ENCODE measurements at places on chromosomes 3 and 15.

DNA sequence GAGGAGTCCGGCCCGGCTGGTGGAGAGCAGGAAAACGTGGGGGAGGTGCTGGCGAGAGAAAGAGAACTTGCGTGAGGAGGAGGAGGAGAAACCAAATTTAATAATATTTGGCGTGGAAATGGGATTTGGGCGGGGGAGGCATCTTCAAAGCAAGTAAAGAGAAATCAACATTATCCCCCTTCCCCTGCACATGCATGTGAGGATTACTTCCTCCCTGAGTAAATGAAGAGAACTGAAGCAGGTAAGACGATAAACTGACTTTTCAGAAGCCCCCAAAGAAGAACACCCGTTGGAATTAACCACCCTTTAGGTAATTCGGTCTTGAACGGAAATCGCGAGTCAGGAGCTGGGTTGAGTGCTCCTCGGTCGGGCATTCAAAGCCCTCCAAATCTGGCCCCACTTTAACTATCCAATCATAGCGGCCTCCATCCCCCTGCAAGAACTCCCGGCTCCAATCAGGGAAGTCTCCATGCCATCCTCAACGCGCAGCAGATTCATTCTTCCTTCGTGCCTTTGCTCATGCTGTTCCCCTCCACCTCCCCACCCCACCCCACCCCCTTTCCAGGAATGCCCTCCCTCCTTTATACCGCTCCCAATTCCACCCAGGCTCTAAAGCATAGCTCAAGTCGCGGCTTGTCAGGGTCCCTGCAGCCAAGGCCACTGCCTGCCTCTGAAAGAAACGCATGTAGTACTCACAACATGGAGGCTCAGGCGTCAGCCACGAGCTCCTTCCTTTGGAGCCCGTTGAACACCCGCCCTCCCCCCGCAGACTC lies 545 bp upstream of the RFX7 start:
- peak; percentile 72 for DNase-seq

GRCh38 chr3:171829841-171830517 lies 13.2 kb upstream of the TMEM212 start:
- DNase-seq: no peak

GRCh38 chr3:183434503-183434902 lies 6.1 kb upstream of the MCF2L2 start:
- DNase-seq: no peak

DNA sequence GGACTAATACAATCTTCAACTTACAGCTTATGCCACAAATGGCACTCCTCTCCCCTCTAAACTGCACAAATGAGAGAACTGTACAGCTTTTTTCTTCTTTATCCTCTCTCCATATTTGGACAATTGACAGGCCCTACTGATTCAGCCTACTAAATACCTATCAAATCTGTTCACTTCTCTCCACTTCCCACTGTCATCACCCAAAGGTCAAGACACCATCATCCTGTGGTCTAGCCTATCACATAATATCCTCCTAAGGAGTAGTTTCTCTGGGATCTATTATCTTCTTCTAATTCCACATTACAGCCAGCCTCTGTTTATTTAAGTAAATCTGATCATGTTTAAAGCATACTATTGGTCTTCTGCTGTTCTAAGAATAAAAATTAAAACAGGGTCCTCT lies 33.0 kb upstream of the SLC12A8 start:
- DNase-seq: no peak

GRCh38 chr3:67531181-67532101 lies 123.0 kb downstream of the SUCLG2 start:
- DNase-seq: no peak

- no peak for DNase-seq
Observed at GRCh38 chr15:66615846-66616245, 50.0 kb upstream of the LCTL start.

DNA sequence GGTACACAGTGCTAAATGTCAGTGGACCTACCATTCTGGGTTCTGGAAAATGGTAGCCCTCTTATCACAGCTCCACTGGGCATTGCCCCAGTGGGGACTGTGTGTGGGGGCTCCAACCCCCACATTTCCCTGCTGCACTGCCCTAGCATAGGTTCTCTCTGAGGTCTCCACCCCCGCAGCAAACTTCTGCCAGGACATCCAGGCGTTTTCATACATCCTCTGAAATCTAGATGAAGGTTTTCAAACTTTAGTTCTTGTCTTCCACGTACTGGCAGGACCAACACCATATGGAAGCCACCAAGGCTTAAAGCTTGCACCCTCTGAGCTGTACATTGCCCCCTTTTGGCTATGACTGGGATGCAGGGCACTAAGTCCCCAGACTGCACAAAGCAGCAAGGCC lies 788.2 kb upstream of the ALCAM start:
- no peak for DNase-seq

- no peak for DNase-seq
Observed at GRCh38 chr3:187720337-187720670, 17.9 kb upstream of the RTP2 start.
